ENCODE measurements at places on chromosomes 5 and 9.

GRCh38 chr5:86546582-86546981 is 71.2 kb upstream of the COX7C start:
- no peak for DNase-seq

GRCh38 chr9:127349483-127350113 is 47.4 kb upstream of the SLC2A8 start:
- DNase-seq: no peak

DNA sequence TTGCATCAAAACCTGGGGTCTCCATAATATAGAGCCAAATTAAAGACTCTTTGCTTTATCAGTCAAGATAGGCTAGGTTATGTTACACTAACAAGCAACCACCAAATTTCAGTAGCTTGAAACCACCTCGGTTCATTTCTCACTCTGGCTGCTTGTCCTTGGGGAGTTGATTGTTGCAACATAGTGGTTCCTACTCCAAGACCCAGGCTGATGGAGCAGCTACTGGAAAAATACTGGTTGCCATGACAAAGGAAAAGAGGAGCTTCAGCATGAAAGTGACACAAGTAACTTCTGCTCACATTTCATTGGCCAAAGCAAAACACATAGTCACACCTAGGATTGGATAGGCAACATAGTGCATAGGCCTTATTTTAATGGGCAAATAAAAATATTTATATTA is 18.5 kb upstream of the RCL1 start:
- DNase-seq: no peak

DNA sequence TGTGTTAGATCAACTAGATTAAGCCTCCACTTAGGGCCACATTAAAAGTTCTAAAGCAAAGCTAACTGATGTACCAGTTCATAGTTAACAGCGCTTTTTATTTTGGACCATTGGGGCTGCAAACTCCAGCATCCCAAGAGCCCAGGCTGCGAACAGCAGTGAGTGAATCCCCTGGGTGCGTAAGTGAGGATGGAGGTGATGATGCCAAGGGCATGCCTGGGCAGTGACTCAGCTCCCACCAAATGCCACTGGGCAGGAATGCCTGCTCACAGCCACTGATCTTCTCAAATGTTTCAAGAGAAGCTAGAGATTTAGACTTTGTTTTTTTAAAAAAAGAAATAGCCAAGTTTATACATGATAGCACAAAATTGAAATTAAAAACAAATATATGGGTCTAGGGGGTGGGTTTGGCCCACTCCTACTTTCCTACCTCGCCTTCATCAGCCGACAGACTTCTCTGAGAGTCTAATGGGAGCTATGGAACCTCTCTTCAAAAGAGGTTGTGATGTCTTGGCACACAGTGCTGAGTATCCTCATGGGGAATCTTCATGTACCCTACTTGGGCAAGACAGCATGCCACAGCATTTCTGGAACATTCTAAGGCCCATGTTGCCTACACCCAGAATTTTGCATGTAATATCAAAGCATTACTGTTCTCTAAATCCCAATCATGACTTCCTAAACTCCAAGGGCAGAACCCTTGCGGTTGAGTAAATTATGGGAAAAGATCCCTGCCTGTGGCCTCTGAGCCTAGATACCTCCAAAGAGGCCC is 398.1 kb downstream of the EBF1 start:
- DNase-seq: no peak

- no peak for DNase-seq
These were observed 735 bp downstream of the DMRT3 start for GRCh38 chr9:976943-977837.

DNA sequence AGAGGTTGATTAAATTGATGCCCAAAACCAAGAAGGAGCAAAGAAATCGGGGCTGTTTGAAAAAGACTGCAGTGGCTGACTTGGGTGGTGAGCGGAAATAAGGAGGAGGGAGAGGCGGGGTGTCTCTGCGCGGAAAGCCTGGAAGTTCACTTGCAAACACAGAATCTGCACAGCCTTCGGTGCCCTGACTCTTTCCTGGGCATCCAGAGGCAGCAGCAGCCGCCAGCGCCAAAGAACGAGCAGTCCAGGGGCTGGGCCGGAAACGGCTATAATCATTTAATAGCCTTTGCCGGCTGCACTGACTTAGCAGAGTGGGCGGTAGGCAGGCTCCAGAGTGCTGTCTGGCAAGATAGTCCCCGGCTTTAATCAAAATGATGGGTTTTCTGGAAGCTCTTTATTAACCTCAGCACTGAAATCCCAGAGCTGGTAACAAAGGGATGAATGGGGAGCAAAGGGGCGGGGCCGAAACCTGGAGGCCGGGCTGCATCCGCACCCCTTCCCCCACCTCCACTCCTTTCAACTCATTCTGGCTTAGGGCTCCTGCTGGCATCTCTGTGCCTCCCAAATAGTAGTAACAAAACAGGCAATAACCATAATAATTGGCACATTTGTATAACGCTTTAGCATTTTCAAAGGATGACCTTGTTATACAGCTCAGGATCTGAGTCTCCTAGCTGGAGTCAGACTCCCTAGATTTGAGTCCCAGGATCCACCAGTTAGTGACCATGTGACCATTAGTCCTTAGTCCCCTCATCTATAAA is 35.7 kb downstream of the PCDHAC2 start:
- DNase-seq: no peak

DNA sequence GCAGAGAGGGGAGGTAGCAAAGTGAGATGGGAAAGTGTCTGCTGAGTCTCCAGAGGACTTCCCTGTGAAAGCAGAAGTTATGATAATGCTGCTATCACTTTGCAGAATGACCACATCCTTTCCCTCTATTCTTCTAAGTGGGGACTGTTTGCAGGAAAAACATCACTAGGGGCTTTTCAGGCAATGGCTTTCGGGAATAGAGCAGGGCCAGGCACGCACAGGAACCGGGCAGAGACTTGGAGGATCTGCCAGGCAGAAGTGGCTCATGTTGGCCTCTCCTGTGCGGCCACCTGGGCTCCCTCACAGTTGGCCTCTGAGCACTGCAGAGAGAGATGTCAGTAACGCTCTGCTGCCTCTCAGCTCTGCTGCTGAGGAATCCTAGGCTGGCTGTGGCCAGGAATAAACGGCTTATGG is 214.7 kb downstream of the MAST4 start:
- no peak for DNase-seq

DNA sequence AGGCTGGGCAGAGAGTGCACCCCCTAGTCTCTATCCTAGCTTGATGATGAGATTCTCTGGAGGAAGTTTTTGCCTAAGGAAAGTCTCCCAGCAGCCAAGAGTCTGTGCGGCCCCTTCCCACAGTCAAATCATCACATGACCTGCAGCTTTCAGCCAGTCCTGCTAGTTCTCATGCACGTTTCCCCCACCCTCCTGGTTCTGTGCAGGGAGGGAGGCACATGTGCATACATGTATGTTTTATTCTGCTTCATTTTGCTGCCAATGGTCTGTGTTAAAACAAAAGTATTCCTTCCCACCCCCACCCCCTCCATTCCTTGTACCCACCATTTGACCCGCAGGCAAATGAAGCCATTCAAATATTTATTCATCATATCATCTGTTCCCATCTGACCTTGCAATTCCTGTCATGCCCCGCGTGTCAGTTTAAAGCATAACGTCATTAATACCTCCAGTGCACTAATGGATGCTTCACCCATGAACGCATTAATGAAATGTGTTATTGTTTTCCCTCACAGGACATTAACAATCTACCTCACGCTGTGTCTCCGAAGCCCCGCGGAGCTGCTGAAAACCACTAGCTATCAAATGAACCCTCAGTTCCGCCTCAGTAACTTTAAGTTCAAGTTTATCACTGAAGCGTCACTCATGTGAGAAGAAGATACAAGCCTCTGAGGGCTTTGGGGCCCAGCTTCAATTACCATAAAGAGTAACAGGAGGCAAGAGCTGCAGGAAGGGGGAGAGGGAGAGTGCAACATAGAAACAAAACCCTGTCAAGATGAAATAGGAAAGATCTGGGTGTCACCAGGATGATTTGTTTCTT is 139.6 kb downstream of the RASEF start:
- no peak for DNase-seq

DNA sequence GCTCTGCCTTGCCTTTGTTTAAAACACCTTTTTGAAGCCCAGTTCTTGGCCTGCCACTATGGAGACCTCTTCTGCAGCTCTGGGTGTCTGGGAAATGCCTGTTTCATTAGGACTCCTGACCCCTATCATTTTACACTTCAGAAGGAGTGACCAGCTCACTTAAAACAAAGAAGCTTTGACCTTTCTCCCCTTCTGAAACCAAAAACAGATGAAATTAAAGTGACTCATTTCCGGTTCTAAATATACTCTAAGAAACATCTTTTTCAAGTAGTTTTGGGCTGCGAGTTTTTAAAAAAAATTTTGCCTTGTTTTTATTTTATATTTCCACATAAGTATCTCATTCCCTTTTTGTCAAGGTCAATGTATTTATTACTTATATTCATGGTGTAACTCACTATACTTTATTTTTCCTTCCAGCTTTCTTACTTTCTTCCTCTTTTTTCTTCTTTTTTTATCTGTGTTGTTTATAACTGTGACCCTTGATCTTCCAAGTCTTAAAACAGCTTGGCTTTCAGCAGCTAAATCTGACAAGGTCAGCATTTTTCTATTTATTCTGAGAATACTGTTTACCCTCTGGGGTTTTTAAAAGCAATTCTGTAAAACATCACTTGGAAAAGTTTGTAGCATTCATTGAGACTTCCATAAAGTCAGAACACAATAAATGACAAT is 672.9 kb downstream of the NR2F1-AS1 start:
- no peak for DNase-seq

- DNase-seq: no peak
These were observed 324.6 kb downstream of the MLLT3 start for GRCh38 chr9:20297646-20298084.

Measured in activated CD4-positive, alpha-beta T cell treated with anti-CD3 and anti-CD28 coated beads, Interleukin-2, amount 50 U/mL, for 1 hour (primary cell).